Naive thymus-derived CD4-positive, alpha-beta T cell (primary cell): ENCODE measurements at places on chromosomes 5 and 9.

- no peak for DNase-seq
Measured at GRCh38 chr9:121207371-121207940, 5.8 kb upstream of the RAB14 start.

- no peak for DNase-seq
Measured at GRCh38 chr9:124040186-124040931, 28.8 kb downstream of the LHX2 start.

- no peak for DNase-seq
Measured at GRCh38 chr9:35107297-35108290, 4.7 kb upstream of the STOML2 start.

DNA sequence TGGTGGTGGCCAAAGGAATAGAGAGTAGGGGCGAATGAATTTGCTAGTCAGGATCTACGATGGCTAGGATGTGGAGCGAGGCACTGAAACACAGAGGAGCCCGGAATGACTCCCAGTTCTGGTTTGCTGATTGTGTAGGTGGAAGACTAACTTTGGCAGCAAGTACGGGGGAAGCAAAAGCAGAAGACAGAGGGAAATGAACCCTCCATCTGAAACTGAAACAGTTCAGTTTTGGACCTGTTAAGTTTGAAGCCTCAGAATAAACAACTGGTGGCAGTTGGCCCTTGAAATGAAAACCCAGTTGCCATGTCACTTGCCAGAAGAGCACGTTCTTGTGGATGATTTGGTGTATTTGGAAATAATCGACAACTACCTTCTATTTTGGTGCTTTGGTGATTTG lies 15.4 kb upstream of the SMIM15 start:
- DNase-seq: no peak

GRCh38 chr5:163505049-163505367 lies 411 bp upstream of the MAT2B start:
- no peak for DNase-seq

- DNase-seq: no peak
Measured at GRCh38 chr9:29213417-29214153, 1640.3 kb upstream of the C9orf72 start.

- DNase-seq: no peak
Measured at GRCh38 chr5:142403583-142403982, 78.8 kb upstream of the SPRY4 start.

GRCh38 chr9:90810691-90811090 lies 9.1 kb downstream of the SYK start:
- DNase-seq: no peak

DNA sequence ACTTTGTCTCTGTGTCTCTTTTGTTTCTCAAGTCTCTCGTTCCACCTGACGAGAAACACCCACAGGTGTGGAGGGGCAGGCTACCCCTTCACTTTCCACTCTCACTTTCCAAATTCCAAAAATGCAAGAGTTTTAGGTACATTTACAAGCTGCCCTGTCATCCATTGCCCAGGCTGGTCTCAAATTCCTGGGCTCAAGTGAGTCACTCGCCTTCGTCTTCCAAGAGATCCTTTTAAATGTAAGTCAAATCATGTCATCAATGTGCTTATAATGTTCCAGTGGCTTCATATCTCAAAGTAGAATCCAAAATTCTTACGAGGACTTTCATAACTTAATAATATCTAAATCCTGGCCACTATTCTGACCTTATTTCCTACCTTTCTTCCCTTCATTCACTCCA lies 20.4 kb upstream of the UGCG start:
- no peak for DNase-seq

GRCh38 chr5:21826884-21827283 lies 1026.3 kb downstream of the CDH12 start:
- DNase-seq: no peak

DNA sequence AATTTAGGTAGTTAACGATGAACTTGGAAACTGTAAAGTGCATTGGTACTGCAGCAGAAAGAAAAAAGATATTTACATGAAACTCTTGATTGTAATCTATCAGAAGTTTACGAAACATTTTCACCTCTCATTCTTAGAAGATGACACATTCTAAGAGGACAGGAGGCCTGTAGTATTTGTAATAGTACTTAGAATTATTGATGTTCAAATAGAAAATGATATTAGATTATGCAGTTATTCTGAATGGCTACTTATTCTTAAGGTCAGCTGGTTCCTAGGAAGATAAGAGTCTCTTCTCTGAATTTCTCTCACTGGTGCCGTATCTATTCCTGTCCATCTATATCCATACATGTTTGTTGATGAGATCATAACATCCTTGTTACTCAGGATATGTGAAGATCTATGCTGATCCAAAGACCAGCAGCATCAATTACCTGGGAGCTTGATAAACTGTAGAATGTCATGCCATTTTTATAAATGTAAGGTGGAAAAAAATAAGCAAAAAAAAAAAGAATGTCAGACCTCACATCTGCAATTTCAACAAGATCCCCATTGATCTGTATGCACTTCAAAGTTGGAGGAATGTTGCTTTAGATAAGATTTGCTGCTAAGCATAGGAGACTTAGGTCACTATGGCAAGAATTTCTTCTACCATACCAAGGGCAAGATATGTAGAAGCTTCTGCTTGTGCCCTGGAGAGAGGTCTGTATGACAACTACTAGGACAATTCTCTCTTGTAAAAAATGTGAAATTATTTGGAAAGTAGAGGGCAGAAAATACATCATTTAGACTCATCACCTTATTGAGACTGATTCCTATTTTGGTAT lies 42.4 kb upstream of the RICTOR start:
- no peak for DNase-seq

DNA sequence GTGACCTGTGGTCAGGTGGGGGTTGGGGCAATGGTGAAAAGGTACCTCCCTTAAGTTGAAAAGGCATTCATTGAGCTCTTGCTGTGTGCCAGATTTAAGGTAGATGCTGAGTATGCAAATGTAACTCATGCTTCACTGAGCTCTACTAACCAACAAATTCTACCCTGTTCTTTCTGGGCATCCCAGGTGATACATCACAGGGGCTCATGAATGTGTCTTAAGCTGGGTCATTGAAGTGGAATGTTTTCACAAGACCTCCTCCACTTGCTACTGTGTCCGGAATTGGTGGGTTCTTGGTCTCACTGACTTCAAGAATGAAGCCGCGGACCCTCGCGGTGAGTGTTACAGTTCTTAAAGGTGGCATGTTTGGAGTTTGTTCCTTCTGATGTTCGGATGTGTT lies 362.8 kb upstream of the ZNF462 start:
- no peak for DNase-seq

DNA sequence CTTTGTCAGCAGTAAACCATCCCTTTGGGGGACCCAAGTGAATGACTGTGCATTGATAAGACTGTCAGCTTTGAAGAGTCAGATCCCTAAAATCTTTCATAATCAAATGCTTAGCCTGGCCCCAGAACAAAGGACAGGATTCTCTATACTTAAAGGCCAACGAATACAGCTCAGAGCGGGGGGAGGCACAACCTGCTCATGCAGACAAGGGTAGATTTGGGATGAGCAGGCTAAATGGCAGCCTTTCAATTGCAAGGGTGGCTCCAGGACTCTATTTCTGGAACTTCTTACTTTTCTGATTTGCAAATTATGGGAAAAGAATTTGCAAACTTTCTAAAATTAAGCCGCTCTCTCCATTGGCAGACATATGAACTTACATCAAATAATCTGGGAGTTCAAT lies 66.4 kb downstream of the ELL2 start:
- no peak for DNase-seq

DNA sequence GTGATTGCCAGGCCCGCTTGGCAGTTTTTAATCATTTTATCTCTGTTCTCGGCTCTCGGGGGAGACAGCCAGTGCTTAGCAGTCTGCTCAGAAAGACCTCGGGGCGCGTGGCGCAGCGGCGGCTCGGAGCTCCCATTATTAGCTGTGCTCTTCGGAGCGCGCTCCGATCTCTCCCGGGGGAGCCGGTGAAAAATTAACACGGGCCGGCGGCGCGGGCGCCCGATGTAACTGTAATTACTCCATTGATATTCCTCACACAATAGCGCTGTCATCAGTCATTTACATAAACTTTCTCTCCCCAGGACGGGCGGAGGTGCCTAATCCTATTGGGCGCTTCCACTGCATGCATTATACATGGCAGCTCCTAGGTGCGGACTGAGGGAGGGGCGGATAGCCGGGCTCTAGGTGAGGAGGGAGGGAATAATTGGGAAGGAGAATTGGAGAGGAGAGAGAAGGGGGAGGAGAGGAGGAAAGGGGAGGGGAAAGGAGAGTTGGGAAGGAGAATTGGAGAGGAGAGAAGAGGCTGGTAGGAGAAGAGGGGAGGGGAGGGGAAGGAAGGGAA lies 24.9 kb downstream of the LMX1B start:
- no peak for DNase-seq

GRCh38 chr5:138760448-138761110 lies 7.4 kb downstream of the CTNNA1 start:
- no peak for DNase-seq

GRCh38 chr5:11346336-11346735 lies 557.9 kb downstream of the CTNND2 start:
- DNase-seq: no peak

DNA sequence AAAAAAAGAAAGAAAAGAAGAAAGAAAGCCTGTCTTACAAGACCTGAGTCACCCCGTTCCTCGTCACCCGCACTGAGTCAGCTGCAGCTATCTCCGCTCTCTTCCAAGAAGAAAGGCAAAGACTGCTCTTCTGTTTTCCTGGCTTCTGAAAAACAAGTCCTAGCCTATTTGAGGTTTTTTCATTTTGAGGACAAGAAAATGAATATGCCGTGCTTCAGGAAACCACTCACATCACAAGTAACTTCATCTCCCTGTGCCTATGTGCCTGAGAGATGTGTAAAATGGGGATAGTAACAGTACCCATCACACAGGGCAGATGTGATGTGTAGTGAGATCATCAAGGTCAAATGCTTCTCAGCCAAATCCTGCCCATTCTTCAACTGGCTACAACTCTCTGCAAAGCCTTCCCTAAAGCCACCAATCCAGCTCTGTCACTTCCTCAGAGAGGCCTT lies 78.4 kb downstream of the GLDC start:
- no peak for DNase-seq

DNA sequence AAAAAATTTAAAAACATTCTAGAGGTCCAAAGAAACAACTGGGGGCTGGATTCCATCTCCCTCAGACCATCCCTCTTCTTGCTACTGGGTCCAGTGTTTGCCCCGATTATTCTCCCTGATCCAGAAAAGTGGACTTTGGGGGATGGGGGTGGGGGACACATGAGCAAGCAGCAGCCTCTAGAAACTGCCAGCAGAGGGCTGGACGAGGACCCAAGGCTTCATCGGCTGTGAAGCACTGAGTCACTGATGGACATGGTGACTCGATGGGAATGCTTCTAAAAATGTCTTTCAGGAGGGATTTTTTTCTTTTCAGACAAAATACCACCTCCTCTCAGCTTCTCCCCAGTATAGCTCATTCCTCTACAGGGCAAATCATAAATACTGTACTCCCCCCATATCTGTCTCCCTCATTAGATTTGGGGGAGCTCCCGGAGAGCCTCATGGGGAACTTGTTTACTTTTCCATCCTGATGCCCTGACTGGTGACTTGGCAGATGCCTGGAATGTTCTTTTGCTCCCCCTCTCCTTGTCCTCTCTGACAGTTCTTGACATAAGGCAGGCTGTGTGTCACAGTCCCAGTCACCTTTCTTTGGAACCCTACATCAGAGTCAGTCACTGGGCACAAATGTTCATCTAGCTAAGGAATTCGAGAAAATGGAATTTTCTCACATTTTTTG lies 67.2 kb upstream of the STC2 start:
- DNase-seq: no peak

DNA sequence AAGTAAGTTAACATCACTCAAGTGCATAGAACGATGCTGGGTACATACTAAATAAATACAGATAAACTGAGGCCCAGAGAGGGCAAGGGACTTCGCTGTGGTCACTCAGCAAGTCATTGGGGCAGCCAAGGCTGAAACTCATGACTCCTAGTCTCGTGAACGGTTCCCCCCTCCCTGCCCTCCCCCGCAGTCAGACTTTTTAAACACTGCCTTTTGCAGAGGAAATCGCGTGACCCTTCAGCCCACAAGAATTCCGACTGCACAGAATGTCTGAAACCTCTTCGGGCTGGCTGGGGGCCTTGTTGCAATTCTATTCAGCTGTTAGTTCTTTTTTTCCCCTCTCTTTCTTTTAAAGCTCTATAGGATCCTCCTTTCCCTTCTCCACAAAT lies 28.1 kb downstream of the NEK6 start:
- DNase-seq: no peak

GRCh38 chr5:14374100-14374499 lies 207.5 kb upstream of the OTULINL start:
- no peak for DNase-seq

DNA sequence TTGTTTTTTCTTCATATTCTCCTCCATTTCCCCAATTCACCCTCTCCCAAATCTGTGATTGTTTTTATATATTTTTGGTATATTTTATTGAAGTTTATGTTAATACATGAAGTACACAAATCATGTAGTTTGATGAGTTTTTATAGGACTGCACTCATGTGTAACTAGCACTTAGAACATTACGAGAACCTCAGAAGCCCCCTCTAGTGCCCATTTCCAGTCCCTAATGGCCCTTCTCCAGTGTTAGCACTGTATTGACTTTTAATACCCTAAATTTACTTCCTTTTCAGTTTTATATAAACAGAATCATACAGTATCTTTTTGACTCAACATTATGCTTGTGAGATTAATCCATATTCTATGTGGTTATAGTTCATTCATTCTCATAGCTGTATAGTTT lies 18.5 kb upstream of the FKTN start:
- DNase-seq: no peak
